ENCODE measurements at places on chromosomes 5 and 9.

- DNase-seq: no peak
Measured at GRCh38 chr5:154783774-154784460, 28.7 kb downstream of the LARP1 start.

GRCh38 chr5:141490271-141490670, 1.4 kb downstream of the PCDHGC5 start:
- DNase-seq: no peak

GRCh38 chr5:143762636-143763220, 49.2 kb upstream of the HMHB1 start:
- no peak for DNase-seq

DNA sequence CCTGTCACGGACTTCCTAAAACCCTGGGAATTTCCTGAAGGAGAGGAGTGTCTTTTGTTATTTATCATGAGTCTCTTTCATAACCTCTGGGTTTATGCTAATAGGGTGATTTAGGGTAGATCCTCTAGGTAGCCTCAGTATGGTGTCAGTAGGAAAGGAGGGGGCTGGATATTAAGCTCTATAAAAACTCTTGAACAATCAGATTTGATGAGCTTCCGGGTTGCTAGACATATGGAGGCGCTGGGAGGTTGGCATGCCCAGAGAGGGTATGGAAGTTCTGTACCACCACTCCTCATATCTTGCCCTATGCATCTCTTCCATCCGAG, 15.6 kb upstream of the PTBP3 start:
- DNase-seq: no peak

- no peak for DNase-seq
Measured at GRCh38 chr5:124764992-124765611, 18.7 kb upstream of the ZNF608 start.

- peak; percentile 64 for DNase-seq
Measured at GRCh38 chr9:127854184-127854806, at the start of gene ENG. Gene ENG (minus strand): TSS chr9:127854658. CDS start chr9:127854355, 303 bp downstream.

DNA sequence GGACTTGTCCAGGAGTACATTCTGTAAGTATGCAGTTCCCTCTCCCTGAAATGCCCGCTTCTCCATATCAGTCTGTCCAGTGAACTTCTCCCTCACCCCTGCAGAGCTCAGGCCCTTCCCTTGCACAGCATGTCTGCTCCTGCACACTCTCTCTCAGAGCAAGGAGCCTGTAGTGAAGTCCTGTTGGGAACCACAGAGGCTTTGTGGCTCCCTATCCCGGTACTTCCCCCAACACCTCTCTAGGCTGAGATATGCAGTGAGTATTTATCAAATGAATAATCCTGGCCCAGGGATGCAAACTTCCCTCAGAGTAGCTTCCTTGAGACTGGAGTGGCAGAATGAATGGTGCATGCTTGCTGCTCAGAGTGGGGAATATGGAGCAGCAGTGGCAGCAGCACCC, 48.8 kb downstream of the POC5 start:
- no peak for DNase-seq
